ENCODE measurements at places on chromosomes 3 and 15.

DNA sequence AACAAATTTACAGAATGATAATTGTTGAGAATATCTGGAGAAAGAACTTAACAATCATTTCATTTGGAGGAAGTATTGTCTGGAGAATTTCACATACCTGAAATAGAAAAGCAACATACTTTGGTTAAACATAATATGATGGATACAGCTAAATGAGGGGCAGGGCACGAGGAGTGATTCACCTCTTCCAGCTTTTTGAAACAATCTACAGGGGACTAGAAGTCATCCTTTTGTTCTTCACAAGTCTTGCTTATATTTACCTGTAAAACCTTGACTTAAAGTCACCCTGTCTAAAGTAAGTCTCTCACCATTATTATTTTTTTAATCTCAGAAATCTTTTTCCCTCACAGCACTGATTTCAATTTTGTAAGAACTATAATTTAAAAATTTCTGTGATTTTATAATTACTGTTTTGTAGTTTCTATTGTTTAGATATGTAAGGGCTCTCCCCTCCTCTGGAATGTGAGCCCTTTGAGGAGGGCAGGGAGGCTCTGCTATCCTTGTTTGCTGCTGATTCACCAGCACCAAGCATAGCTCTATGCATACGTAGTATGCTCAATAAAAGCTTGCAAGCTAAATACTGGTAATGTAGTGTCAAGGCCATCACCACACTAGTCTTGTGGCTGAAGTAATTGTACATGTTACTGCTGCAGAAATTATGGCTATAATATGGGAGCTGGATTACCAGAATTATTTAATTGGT lies 193.9 kb upstream of the THRB start:
- DNase-seq, result no peak

DNA sequence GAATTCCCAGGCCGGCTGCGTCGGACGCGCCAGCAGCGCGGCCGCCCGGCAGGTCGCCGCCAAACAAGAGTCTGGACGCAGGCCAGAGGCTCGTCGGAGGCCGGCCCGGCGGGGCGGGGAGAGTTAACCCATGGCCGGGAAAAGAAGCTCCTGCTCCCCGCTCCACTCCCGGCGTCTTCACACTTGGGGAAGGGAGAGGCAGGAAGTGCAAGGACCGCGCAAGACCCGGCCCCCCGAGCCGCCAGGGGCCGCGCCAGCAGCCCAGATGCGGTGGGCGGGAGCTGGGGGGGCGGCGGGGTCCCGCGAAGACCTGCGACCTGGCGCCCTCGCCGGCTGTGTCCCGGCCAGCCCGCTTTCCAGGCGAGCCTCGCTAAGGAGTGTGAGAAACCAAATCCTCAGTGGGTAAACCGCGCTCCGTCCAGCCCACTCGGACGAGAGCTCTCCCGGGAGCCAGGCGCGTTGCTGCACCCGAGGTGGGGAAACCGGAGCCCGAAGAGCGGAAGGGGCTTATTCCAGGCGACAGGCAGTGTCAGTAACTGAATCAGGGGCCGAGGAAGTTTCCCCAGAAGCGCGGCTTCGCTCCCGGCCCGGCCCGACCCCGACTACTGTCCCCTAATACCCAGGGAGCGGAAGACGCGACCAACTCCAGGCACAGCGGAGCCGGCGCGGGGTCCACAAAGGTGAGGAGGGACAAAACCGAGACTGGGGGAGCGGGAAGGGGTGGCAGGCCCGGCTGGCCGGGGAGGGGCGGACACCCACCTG lies 721 bp downstream of the ADAMTS7 start:
- no peak for DNase-seq

- no peak for DNase-seq
These were observed 23.6 kb upstream of the CLDN1 start for GRCh38 chr3:190345878-190346277.

DNA sequence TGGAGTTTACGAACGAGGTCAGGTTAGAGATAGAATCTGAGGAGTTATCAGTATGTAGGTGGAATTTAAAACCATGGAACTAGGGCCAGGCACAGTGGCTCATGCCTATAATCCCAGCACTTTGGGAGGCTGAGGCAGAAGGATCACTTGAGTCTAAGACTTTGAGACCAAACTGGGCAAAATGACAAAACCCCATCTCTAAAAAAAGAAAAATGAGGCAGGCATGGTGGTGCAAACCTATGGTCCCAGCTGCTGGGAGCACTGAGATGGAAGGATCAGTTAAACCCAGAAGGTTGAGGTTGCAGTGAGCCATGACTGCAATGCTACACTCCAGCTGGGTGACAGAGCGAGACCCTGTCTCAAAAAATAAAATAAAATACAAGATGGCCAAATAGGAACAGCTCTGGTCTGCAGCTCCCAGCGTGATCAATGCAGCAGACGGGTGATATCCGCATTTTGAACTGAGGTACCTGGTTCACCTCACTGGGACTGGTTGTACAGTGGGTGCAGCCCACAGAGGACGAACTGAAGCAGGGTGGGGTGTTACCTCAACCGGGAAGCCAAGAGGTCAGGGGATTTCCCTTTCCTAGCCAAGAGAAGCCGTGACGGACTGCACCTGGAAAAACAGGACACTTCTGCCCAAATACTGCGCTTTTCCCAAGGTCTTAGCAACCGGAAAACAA lies 33.3 kb downstream of the ZMAT3 start:
- DNase-seq, result no peak

DNA sequence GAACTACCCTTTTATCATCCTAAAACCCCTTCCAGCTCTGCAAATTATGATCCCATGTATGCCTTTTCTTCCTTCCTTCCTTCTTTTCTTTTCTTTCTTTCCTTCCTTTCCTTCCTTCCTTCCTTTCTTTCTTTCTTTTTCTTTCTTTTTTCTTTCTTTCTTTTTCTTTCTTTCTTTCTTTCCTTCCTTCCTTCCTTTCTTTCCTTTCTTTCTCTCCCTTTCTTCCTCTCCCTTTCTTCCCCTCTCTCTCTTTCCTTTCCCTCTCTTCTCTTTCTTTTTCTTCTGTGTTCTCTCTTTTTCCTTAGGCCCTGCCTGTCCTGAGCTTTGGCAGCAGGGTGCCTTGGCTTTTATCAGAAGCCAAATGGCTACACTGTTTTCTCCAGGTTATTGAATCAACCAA lies 66.8 kb downstream of the IQCH start:
- DNase-seq, result no peak

DNA sequence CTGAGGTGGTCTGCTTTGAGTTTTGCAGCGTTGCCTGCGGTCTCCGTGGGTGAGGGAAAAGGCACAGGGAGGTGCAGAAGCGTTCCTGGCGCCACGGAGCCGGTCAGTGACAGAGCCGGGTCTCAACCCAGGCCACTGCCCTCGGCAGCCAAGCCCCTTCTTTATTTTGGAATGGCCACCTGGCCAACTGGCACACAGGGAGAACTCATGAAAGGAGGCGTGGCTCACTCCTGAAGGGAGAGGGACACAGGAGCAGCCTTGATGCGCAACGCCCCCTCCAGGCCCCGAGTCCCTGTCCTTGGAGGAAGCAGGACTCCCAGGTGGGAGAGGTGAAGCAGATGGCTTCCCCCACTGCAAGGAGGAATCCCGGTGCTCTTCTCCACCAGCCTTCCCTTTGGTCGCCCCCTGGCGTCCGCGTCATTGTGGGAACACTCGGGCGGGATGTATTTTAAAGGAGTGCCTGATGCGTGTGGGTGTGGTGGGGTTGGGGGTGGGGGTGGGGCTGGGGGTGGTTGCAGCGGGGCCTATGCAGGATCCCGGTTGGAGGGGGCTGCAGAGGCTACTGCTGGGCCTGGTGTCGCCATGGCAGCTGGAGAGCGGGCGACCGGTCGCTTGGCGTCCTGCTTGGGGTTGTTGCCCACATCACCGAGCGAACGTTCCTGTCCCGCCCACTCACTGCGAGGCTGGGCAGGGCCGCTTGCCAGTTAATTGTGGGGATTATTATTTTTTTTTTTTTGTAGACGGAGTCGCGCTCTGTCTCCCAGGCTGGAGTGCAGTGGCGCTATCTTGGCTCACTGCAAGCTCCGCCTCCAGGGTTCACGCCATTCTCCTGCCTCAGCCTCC lies 32.6 kb downstream of the APBA2 start:
- no peak for DNase-seq

- no peak for DNase-seq
These were observed 264.3 kb downstream of the PLCL2 start for GRCh38 chr3:17149076-17149475.

GRCh38 chr3:184320104-184320445 lies 5.7 kb downstream of the EIF4G1 start:
- DNase-seq, result peak; percentile 94

DNA sequence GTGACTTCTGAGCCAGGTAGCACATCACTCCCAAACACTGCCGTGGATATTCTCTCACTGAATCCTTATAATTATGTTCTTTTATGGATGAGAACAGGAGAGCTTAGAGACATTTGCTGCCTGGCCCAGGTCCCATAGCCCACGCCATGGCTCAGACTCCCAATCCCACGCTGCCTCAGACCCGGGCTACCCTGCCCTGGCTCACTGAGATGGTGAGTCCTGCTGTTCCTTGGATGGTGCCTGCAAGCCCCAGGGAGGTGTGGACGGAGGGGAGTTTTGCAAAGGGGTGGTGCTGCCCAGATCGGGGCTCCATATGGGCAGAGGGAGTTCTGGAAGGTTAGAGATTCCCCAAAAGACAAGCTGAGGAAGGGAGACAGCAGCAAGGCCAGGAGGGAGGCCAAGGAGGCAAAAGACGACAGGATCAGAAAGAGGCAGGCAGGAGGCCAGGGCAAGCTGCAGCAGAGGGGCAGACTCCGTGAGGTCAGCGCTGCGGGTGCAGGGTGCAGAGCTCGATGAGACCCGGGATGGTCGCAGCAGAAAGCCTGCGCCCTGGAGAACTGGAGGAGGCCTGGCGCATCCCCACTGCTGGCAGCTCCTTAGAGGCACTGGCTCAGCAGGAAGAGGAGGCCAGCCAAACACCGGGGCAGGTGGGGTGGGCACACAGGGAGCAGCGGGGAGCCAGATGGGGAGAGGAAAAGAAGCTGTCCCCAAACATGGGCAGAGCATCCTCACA lies 95.7 kb upstream of the ALDH1A3 start:
- DNase-seq, result no peak
